ENCODE measurements at places on chromosomes 2 and 18. TPM values are rescaled to one million over a fixed set of nuclear protein-coding genes. Genes with fewer than 3 reads are reported as not detected.

Gene DSG4
- not detected for total RNA-seq

Gene ECEL1
- total RNA-seq = 2.3 TPM

Gene GLS
- 120 TPM for total RNA-seq

Gene GKN1
- total RNA-seq = not detected

Gene SP140
- total RNA-seq = not detected

Gene RIT2
- total RNA-seq = not detected

Gene BMP10
- total RNA-seq = not detected

Gene SERPINB12
- total RNA-seq = not detected

Gene MAP3K19
- not detected for total RNA-seq

Gene C2orf92
- total RNA-seq = 19.6 TPM

Gene GAREM1
- 8.7 TPM for total RNA-seq

Gene GREB1L
- 154 TPM for total RNA-seq
